ENCODE measurements at places on chromosomes 11 and 22.
A peak's percentile ranks its signal among the peaks of the same experiment; 100 is the strongest.

- no peak for DNase-seq
Measured at GRCh38 chr22:35987487-35987886, 41.1 kb downstream of the RBFOX2 start.

GRCh38 chr22:42719656-42720262 lies 911 bp downstream of the A4GALT start:
- no peak for DNase-seq

DNA sequence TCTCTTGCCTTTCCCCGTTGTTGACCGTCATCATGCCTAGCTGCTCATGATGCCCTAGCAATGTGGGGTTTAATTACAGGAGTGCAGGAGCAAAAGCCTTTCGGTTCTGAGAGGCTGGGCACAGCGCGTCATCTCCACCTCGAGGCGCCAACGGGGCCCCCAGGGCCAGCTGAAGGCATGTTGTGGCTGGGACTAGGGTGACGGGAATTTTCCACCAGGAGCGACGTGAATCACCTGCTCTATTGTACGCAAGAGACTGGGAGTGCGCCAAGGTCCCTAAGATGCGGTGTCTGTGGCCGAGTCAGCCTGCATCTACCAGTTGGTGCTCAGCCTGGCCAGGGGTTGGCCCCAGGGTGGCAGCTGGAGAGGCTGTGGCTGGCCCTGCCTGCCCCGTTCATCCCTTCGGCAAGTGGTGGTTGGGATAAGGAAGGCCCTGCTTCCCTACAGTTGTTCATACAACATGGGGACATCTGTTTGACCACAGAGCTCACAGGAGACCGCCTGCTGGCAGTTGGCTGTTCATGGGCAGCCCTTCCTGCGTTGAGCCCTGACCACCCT lies 1175.6 kb downstream of the BRD1 start:
- DNase-seq: no peak

- DNase-seq: no peak
Measured at GRCh38 chr22:50678651-50679521, 6.3 kb downstream of the SHANK3 start.

- DNase-seq: no peak
Measured at GRCh38 chr11:13303668-13304649, 26.4 kb downstream of the BMAL1 start.

GRCh38 chr22:26903030-26903856 lies 245.9 kb downstream of the MIAT start:
- no peak for DNase-seq

DNA sequence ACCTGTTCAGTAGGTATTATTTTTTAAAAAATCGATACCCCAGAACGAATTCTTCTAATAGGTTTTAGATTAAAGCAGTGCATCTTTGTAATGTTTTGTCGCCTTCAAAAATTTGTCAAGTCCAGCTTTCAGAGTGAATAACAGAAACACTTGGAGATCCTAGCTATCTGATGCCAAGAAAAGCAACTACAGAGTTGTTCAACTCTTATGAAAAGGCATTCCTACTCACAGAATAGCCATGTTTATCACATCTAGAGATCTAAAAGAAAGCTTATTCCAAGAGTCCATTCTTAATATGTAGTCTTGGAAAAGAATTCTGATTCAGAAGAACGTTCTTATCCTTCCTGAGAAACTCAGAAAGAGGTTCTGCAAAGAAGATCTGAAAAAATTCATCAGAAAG lies 268.5 kb downstream of the TTC28 start:
- DNase-seq: no peak

DNA sequence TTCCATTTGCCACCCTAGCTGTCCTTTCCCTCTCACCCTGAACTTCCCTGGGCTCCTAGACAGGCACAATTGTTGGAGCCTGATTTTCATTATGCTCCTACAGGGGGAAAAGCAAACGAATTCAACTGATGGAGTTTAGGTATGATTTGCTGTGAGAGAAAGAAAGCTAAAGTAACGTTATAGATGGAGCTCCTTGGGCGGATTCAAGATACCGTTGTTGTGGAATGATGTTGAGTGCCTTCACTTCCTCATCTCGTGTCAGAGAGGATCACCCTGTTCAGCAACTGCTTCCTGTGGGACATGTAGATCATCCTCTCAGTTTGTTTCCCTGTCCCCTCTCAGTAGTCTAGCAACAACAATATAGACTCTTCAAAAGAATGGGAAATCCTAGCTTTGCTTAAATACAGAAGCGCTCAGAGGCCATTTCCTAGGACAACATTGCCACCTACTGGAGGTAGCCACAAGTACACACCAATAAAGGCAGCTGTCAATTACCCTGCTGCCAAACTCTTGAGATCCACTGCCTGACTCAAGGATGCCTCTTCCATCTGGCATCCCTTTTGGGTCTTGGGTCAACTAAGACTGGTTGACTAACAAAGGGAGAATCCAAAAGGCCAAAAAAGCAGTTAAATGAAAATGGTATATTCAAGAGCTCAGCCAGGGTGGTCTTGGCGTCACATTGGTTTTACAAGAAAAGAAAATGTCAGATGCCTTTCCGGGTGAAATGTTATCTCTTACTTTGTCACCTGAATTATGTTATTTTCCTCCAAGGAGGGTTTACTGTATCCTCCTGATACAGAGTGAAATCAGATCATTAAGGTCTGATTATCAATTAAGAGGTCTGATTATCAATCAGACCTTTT lies 13.5 kb upstream of the DTX4 start:
- peak; percentile 61 for DNase-seq

GRCh38 chr11:76385903-76386302 lies 4.8 kb downstream of the GVQW3 start:
- peak; percentile 15 for DNase-seq

DNA sequence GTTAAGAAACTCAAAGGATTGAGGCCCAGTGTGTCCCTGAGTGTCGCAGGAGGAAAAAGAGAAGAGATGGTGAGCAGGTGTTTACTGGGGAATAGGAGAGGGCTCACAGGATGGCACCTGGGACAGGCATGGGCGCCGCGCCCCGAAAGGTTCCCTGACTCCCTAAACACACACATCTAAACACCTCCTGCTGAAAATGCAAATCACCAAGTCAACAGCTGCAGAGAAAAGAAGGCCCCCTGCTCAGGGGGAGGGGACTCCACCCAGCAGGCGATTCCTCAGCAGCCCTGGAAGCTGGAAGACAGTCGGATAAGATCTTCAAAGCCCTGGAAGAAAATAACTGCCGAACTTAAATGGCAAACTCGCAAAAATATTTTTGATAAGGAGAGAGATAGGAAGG lies 377.2 kb downstream of the BRD1 start:
- no peak for DNase-seq

GRCh38 chr11:107705027-107705426 lies 6.8 kb downstream of the SLN start:
- no peak for DNase-seq

DNA sequence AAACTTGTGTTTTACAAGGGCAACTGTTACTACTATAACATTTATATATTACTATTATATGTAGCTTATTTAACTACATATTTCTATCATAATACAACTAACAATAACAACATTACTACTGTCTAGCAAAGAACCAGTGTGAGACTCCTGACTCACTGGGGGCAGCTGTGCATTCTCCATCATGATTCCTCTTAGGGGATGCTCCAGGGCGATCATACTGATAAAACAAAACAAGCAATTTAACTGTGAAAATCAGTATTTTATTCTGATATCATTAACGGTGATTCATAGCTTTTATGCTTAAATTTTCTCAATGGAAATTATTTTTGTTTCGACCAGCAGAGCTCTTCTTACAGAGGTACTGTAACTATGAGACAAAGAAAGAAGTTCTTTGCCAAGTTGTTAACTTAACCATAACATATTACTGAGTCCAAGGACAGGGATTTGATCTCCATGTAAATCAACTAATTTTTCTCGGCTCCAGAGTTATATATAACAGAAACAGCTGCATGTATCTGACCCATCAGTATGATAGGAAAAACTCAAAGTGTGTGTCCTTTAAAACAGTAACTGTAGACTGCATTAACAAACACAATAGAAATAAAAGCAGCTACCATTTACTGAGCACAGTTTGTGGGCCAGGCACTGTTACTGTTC lies 24.8 kb upstream of the FNBP4 start:
- no peak for DNase-seq

GRCh38 chr11:44968510-44968909 lies 17.8 kb upstream of the TP53I11 start:
- DNase-seq: no peak

- DNase-seq: no peak
Measured at GRCh38 chr11:109040303-109040702, 375.4 kb downstream of the DDX10 start.

GRCh38 chr11:101129203-101129943 lies at the start of gene PGR:
TSS of gene PGR (minus strand) at chr11:101129813. CDS start at chr11:101129070, 743 bp downstream.
- DNase-seq: no peak

DNA sequence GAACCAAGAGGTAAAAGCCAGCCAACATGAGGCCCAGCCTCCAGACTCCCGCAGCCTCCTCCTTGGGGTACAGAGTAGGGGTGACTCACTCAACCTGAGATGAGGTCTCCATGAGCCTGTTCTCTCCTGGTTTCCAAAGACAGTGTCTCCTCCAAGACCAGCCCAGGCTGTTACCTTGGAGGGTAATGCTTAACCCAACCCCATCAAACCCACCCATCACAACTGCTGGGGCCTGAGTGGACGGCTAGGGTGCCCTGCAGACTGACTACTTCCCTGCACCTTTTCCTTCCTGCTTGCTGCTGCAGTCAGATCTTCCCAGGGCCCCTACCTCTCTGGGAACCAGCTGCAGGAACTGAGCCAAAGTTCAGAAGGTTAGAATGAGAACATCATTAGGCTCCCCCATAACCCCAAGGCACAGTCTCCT lies 5.1 kb upstream of the NOL12 start:
- no peak for DNase-seq

- no peak for DNase-seq
Measured at GRCh38 chr22:26763633-26764361, 106.4 kb downstream of the MIAT start.

- no peak for DNase-seq
Measured at GRCh38 chr22:37232140-37232998, 11.7 kb downstream of the RAC2 start.

- DNase-seq: peak; percentile 42
Measured at GRCh38 chr22:31122532-31123291, at the start of gene INPP5J. TSS of gene INPP5J (plus strand) at chr22:31122966. CDS start at chr22:31123015, 49 bp downstream.

DNA sequence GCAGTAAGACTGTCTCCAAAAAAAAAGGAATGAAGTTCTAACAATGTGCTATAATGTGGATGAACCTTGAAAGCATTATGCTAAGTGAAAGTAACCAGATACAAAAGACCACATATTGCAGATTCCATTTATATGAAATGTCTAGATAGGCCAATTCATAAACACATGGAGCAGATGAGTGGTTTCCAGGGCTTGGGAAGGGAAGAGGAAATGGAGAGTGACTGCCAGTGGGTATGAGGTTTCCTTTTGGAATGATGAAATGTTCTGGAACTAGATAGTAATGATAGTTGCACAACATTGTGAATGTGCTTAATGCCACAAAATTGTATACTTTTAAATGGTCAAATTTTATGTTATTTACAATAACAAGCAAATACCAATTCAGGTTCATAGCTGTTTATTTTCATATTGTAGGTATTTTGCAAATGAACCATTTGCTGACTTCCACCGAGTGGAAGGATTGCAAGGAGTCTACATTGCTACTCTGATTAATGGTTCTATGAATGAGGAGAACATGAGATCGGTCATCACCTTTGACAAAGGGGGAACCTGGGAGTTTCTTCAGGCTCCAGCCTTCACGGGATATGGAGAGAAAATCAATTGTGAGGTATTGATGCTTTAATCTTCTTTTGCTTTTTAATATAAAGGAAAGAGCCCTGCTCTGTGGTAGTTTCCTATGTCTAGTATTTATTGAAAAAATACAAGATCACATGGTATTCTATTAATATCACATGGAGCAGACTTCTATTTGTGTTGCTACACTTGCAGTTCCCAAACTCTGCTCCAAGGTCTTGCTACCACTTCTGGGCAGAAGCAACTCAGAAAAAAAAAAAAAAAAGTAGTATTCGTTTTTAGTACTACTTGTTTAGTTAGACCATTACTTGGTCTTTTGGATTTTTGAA lies 67.7 kb upstream of the SORL1-AS1 start:
- DNase-seq: no peak

GRCh38 chr11:74147199-74147929 lies 23.4 kb downstream of the C2CD3 start:
- DNase-seq: no peak

DNA sequence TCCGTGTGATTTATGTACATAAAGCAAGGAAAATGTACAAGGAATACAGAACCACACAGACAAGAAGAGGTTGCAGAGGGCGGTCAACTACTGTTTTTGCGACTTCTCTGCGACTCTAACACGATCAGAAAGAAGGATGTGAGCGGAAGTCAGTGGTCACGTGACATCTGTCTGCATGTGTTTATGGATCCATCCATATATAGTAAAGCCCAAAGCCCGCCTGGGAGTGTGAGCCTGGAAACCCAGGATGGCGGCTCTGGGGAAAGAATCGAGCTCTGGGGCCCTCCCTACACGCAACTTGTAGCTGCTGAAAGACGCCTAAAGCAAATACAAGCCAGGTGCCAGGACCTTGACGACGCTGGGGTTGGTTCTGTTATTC lies 8.8 kb downstream of the OSBPL5 start:
- peak; percentile 38 for DNase-seq

- peak; percentile 42 for DNase-seq
Measured at GRCh38 chr11:70568035-70568813, 169.9 kb downstream of the CTTN start.

DNA sequence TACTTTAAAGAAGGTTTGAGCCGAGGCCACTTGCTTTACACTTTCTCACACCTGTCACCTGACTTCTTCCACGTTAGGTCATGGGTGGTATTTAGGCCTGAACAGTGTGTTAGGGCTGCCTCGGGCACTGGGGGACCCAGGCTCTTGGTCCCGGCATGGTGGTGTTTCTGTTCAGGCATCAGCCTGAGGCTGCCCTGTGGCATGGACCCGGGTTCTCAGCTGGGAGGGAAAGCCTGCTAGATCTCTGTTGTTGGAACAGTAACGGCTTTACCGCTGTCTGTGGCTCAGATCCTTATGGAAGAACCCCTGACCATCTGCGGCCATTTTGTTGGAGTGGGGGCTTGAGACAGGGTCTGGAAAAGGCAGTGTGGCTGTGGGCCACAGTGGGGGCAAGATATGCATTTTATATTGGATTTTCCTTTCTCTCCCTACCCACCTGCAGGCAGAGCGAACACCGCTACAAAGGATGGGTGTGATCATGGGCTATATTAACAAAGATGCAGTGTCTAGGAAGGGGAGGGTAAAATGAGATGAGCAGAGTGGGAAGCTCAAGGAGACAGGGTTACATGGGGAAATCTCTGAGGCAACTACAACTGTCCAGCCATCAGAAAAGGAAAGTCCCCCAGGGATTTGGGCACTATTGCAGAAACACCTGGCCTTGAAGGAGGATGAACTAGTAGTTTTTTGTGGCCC lies 1.6 kb upstream of the KCNJ11 start:
- no peak for DNase-seq

GRCh38 chr11:123478352-123478987 lies 48.4 kb downstream of the GRAMD1B start:
- DNase-seq: peak; percentile 40

Measured in mucosa of gallbladder (tissue), 1 donor.